ENCODE measurements at places on chromosomes 12 and 14.

DNA sequence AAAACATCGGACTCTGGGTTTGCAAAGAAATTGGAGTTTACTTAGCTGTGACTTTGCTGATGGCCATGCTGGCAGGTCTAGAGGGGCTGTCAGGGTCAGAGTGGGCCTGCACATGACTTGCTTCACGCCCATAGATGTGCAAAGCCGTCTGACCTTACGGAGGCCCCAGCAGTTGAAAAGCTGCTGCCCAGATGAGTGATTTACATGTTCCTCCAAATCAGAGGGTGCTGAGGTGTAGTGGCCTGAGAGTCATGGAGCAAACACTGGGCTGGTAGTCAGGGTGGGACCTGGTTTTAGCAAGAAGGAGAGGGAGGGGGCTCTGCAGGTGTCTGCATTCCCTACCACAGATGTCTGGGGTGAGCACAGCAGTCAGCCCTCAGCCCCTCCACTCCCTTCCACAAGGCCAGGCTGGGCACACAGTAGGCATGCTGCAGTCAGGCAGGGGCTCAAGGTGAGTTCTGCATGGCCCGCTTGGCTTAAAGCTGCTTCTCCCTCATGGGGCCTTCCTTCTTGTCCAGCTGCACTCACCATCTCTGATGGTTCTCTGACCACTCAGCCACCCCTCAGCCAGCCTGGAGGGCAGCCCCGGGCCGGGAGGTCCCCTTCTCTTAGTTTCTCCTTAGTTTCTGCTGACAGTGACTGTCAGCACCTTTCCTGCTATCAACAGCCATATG is 34.2 kb upstream of the EML1 start:
- no peak for DNase-seq

- DNase-seq, result no peak
Observed at GRCh38 chr12:115146453-115146852, 462.5 kb upstream of the TBX3 start.

DNA sequence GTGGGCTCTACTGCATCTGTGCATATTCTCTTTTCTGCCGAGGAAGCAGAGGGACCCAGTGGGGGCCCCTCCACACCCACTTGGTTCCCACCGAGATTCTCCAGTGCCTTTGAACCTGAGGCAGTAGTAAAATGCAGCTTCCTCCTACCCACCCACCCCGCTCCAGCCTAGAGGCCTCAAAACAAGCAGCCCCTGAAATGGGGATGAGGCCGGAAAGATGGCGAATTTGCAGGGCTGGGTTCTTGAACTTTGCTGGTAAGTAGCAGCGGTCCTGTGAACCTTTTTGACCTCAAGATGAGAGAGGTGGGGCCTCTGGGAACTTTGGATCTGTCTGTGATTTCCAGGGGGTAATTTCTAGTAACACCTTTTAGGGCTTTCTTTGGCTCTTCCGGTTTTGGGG is 15.4 kb downstream of the PLEKHG3 start:
- DNase-seq, result no peak

DNA sequence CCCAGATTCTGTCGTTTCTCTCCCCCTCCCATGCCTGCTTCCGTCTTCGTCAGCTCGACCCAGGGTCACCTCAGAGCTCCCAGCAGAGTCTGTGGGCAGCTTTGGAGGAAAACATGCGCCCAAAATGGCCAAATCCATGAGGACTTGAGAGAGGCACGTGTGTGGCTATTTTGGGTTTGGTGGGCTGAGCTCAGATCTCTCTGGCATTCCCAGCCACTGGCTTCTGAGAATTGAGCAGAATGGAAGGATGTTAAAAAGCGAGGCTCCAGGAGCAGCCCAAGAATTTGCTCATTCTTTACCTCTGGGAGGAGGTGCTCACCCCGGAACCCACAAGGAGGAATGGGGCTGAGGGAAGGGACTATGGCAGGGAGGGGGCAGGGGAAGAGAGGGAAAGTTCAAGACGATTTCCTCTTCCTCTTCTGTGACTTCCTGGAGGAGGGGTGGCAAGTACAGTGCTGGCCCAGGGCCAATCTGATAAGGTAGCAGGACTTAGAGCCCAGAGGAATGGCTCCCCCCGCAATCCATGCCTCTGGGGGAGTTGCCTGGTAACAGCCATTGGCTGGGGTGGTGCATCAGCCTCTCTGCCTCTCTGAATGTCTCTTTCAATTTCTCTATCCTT is 20.1 kb downstream of the TSPAN9 start:
- DNase-seq, result no peak

Data from inflammatory macrophage treated with lipopolysaccharide for 4 hours (primary cell).